ENCODE measurements at places on chromosomes 1 and 21.

DNA sequence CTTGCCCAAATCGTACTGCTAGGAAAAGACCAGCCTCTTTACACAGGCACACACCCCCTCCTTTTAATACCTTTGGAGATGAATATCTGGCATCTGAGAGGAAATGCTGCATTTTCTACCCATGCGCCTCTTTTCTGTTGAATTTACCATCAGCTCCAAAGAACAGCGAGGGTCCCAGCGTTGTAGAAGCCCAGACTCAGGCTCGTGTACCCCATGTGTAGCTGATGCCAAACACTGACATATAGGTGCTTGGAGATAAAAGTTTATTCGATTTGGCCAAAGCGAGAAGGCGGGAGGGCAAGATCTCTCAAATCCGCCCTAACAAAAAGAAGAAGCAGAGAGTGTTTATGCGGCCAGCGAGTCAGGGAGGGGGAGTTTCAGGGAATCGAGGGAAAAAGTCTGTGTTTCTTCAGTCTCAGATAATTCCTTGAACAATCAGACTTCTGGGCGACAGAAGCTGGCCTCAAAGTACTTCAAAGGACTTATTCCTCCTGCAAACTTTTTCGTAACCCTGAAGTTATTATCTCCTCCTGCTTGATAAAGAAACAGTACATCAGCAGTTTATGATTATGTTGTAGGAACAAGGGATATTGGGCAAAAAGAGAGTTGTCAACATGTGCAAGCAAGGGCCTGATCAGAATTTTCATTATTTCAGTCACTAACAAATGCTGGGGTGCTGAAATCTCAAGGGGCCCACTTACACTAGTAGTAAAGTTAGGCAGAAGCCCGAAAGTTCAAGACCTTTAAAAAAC lies 642 bp upstream of the CREG1 start:
- no peak for DNase-seq

GRCh38 chr1:153359241-153359640 lies 1.6 kb downstream of the S100A9 start:
- no peak for DNase-seq

GRCh38 chr21:33831962-33832659 lies 83.5 kb downstream of the ATP5PO start:
- DNase-seq = no peak

DNA sequence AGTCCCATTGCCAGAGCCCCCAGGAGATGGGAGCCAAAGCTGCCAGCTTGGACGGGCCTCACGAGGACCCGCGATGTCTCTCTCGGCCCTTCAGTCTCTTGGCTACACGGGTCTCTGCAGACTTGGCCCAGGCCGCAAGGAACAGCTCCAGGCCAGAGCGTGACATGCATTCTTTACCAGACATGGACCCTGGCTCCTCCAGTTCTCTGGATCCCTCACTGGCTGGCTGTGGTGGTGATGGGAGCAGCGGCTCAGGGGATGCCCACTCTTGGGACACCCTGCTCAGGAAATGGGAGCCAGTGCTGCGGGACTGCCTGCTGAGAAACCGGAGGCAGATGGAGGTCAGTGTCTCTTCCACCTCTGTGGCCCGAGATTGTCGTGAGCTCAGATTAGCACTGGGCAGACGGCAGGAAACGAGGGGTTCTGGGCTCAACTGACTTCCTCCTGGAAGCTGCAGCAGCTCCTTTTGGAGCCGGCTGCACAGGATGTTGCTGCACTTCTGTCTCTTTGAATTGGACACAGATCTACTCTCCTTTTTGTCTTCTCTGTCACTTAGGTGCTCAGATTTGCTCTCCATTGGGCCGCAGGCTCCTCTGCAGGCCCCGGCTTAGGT lies 68.0 kb downstream of the DISC1 start:
- DNase-seq = no peak

DNA sequence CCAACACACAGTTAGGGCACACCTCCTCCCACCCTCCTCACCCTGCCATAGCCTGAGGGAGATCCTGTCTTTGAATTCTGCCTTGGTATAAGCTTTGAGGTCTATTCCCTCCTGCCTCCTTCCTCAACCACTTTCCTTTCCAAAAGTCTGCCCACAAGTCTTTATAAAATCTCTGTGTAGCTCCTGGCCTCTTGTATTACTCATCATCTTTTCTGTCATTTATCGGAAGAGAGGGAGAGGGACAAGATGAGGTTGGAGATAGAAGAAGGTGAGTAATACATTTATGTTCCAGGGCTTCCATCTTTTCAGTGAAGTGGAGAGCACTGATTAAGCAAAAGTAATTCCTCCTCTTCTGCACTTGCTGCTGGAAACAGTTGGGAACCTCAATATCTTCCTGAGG lies 30.5 kb upstream of the EFCAB14 start:
- DNase-seq = no peak

DNA sequence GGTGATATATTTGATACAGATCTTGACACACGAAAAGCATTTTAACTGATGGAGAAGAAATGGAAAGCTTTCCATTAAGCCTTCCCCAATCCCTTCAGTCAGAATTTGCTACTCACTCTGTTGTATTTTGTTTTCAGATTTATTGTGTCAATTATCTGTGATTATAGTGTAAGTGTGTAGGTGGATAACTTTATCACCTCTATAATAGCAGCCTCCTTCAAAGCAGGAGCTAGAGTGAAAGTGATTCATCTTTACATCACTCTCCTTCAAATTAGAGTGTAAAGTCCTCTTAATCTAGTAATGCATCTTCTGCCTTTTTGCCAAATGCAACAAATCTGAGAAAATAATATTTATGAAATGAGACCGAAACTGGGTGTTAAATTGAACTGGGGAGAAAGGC lies 459.7 kb upstream of the ZP4 start:
- DNase-seq = no peak

DNA sequence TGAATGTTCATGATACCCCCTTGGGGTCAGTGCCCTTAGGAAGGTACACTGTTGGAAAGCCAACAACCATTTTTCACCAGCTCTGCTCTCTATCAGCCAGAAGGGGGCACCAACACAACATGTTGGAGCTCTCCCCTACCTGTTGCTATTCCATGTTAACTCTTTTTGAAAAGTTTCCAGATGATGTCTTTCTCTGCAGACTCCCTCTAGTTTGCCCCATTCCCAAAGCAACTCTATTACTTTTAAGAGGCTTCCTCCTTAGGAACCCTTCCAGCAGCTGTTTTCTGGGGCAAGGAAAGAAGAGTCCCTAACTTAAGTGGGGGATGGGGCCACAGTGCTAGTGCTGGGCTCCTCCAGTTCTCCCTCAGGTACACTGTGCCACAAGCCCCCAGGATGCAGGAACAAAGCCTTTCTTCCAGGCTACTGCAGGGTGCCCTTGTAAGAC lies 22.9 kb upstream of the NDC1 start:
- DNase-seq = peak; percentile 77

DNA sequence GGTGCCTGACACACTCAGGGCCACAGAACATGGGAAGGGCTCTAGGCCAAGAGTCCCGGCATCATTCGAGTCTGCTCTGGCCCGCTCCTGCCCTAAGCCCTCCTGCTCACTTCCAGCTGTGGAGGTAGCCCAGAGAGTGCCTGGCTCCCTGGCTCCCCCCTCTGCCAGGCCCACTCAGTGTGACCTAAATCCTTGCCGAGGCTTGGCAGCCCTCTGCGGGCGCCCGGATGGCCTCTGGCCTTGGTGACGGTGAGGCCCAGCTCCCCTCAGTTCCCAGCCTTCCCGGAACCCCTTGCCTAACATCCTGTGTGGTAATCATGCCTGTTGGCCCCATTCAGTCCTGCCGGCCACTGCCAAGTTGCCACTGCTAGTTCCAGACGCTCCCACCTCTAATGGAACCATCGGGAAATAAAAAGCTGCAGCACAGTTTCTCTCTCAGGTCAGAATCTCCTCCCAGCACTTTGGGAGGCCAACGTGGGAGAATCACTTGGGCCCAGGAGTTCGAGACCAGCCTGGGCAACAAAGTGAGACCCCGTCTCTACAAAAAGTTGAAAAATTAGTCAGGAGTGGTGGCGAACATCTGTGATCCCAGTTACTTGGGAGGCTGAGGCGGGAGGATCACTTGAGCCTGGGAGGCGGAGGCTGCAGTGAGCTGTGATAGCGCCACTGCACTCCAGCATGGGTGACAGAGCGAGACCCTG lies 1.2 kb upstream of the H6PD start:
- DNase-seq = no peak

DNA sequence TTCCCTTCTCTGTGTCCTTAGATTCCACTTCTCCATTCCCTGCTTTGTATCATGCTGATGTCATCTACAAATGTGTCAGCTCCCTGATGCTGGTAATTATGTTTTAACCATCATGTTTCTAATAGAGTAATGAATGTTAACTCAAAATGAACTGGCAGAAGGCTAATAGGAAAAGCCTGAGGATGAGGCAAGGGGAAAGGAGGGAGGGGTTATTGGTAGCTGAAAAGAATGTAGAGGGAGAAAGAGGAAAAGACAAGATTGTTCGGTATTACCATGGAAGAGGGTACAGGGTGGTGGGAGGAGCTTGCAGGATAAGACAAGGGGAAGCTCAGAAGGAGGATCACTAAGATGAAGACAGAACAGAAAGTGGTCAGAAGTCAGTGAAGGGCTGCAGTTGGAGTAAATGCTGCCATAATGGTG lies 150.9 kb downstream of the ZC3H11B start:
- DNase-seq = no peak

- peak; percentile 93 for DNase-seq
These were observed 2.5 kb downstream of the MTHFR start for GRCh38 chr1:11802973-11803885.

GRCh38 chr21:37580666-37581065 lies 214.1 kb downstream of the DYRK1A start:
- DNase-seq = no peak

GRCh38 chr1:171431994-171432393 lies 53.3 kb upstream of the PRRC2C start:
- DNase-seq = no peak

GRCh38 chr1:6960860-6961259 lies 175.6 kb downstream of the CAMTA1 start:
- no peak for DNase-seq

- DNase-seq = no peak
These were observed 2.2 kb upstream of the SEMA4A start for GRCh38 chr1:156151093-156151688.

Data from erythroblast (primary cell).